ENCODE measurements at places on chromosomes 12 and 14.

DNA sequence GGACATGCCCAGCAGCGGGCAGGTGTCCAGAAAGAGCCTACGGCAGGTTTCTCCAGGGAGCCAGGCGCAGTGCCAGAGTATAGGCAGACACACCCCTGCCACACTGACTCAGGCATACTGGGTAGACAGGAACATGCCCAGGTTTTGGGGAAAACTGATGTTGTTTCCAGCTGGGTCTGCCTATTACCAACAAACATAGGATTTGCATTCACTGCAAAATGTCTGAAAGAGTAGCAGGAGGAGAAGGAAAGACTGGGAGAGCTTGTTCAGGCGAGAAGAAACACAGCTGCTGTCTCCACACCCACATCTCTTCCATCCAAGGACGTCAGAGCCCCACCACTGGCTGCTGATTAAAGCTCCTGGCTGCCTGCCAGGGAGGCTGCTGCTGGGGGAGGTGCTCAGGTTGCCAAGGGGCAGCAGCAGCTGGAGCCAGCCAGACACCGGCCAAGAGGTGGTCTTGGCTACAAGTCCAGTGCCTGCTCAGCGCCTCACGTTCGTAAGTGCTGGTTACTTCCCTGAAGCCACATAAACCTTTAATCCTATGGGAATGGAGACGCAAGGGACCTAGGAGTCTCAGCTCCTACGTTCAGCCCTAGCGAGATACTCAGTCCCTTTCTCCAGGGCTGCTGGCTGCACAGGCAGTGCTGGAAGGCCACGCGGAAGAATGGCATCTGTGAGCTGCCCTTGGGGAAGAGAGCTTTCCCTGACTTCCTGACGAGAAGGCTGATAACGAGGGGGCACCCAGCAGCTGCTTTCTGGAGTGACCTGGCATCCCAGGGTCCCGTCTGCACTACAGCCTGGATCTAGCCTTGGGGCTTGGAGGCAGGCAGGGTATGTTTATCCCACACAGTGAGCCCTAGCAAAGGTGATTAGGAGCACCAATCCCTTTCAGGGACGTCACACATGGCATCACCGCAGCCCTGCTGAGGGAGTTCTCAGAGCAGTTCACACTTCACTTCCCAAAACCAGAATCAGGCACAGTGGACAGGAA is 58.1 kb downstream of the PLEKHG3 start:
- peak; percentile 8 for DNase-seq

DNA sequence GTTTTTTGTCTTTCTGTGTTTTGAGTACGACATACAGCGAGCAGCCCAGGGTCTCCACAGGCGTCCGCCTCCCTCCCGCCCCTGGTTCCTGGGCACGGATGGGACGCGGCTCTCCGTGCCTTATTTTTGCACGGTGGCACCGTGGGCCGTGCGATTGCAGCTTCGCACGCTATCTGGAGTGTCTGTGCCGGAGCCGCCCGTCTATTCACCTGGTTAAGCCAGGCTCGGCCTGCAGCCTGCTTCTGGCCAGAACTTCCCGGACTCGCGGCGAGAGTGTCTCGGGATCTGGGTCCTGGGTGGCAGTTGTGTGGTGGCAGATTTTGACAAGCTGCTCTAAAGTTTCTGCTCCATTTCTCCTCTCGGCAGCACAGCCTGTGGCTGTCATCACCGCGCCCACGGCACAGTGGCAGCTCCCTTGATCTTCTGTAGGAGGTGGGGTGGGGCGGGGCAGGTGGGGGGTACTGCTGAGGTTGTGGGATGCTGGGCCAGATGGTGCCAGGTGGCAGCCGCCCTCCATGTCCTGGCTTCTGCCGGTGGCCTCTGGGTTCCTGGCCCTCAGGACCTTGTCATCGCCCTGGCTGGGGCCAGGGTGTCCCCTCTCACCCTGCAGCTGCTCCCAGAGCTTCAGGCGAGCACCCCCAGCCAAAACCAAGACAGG is 2.9 kb downstream of the MMP17 start:
- no peak for DNase-seq

- DNase-seq = no peak
Observed at GRCh38 chr12:96237035-96237434, 42.9 kb downstream of the ELK3 start.

- no peak for DNase-seq
Observed at GRCh38 chr12:65962921-65963861, 138.9 kb downstream of the HMGA2 start.

DNA sequence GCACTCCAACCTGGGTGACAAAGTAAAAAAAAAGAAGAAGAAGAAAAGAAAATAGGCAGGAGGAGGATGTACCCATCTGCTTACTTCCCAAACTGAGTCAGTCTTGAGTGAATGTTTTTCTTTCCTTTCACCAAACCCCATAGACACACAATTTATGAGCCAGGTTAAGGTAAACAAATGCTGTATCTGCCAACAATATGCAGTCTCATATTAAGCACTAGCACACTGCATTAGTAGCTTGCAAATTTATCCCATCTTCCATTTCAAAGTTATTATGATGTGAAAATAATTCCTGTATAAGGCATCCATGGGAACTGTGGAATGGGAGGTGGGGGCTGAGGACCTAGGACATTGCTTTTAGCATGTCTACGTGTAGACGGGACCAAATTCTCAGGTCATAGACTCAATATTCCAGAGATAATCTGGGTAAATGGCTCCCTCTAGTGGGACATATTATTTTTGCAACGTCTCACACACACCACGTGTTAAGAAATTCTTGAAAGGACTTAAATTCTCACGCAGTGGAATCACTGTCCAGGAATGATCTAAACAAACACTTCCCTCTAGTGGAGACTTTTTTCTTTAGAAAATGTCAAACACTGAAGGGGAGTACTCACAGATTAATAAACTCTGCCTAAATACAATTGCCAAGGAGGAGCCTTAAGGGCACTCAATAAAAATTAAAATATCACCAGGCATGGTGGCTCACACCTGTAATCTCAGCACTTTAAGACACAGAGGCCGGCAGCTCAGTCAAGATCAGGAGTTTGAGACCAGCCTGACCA is 17.1 kb upstream of the OR10P1 start:
- DNase-seq = no peak

GRCh38 chr12:96236221-96236822 is 42.1 kb downstream of the ELK3 start:
- DNase-seq = no peak

- no peak for DNase-seq
Observed at GRCh38 chr12:102740141-102740955, 176.7 kb downstream of the PAH start.

DNA sequence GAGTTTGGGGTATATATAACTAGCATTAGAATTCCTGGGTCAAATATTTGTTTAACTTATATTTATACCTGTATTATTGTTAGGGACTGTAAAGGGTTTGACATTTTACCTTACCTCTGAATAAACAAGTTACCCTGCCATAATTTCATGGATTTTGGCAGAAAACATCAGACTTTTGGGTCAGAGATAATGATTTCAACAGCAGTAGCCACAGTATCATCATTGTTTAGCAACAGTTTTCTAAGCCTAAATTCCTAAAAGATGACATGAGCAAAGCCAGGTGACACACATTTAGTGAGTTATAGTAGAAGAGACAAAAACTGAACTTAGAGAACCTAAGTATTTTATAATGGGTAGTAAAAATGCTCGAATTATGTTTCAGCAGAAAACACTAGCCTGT is 954.4 kb downstream of the TRHDE start:
- no peak for DNase-seq

- no peak for DNase-seq
Observed at GRCh38 chr14:60221457-60221856, 27.6 kb upstream of the PPM1A start.

GRCh38 chr14:28102814-28103213 is 663.8 kb upstream of the FOXG1 start:
- no peak for DNase-seq

- DNase-seq = no peak
Observed at GRCh38 chr12:23361971-23362370, 587.5 kb downstream of the SOX5 start.

- no peak for DNase-seq
Observed at GRCh38 chr14:33165144-33165925, 226.7 kb downstream of the NPAS3 start.

DNA sequence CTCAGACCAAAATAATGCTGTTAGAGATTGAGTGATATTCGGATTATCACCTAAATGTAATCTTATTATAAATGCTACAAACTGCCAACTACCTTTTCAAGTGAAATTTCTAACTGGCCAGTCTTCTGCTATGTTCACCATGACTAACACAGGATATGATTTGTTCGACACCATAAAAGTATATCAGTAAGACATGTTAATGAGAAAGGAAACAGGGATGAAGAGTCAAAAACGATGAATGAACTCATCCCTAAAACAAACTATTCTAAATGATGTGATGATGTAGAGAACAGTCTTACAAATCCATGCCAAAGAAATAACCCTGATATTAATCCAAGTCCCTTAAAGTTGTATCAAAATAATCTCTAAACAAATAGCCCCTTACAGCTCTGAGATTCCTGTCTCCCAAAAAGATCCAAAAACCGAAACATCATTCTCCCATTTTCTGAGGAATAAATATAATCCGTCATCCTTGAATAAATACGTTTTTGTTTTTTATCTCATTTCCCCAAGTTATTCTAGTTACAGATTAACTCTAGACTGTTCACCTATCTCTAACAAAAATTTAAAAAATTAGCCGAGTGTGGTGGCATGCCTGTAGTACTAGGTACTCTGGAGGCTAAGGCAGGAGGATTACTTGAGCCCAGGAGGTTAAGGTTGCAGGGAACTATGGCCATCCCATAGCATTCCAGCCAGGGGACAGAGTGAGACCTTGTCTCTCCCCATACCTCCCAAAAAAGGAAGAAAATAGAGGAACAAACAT is 9.1 kb downstream of the SCAF11 start:
- no peak for DNase-seq

- no peak for DNase-seq
Observed at GRCh38 chr14:56224229-56224628, 106.0 kb downstream of the PELI2 start.

DNA sequence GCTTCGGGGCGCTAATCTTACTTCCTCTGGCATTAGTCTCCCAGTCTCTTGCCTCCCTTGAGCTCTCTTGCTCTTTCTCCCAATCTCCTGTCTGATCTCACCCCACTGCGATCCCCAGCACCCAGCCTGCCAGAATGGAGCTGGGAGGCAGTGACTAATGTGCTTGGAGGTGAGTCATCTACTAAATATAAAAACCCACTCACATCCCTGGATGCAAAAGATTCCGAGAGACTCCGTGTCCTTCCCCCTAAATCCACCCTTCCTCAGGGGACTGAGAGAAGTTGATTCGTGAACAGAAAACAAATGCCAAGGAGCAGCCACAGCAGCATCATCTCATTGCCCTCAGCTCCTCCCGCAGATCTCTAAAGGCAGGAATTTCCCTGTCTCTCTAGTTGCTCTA is 45.7 kb upstream of the KCNA5 start:
- DNase-seq = no peak

DNA sequence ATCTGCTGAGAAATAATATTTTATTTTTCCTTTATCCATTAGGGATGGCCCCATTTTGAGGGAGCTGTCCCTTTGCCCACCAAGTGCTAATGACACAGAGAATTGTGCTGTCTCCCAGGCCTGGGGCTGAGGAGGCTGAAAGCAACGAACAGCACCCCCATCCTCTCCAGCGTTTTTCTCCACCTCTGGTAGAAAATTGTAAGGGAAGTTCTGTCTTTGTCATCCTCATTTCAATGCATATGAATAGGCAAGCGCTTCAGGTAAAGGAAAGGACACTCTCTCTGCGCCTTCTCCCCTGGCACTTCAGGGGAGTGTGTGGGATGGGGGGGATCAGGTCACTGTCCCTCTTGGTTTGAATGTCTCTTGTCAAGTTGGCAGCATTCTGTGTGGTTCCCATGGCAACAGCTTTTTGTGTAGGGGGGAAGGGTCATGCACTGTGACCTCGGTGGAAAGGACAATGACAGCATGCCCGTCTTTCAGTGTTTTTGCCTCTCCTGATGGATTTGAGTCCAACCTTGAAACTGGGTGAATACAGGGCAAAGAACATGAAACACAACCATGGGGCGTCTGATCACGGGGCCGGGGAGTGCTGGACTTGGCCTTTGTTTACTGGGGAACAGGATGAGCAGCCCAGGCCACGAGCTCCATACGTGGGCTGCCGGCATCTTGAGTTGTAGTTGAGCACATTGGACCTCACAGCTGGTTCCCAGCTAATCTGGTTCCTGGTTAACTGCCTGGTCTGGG is 230.2 kb downstream of the VRK1 start:
- no peak for DNase-seq

- no peak for DNase-seq
Observed at GRCh38 chr14:103450416-103450815, 65.2 kb downstream of the MARK3 start.

GRCh38 chr14:33184587-33184986 is 245.9 kb downstream of the NPAS3 start:
- DNase-seq = no peak

DNA sequence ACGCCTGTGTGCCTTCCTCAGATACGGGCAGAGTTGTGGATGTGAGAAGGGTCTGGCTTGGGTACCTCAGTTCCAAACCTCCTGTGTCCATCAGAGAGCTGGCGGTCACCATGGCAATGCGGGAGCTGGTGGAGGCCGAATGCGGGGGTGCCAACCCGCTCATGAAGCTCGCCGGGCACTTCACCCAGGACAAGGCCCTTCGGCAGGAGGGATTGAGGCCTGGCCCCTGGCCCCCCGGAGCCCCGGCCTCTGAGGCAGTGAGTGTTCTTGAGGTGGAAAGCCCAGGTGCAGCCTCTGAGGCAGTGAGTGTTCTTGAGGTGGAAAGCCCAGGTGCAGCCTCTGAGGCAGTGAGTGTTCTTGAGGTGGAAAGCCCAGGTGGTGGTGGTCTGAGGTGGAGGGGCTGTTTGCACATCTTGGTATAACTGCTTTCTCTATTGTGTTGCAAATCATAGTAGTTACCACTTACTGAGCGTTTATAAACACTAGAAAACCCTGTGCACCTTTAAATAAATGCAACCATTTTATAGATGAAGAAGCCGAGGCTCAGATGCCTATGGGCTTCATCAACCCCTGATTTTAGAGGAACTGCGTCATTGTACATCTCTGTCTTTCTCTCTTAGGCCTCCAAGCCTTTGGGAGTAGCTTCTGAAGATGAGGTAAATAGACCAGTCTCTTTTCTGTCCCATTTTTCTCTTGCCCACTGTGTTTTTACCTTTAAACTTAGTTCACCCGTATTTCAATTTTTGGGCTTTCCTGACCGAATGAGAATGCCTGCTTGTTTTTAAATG is 976 bp downstream of the PEX5 start:
- DNase-seq = no peak

GRCh38 chr12:42070036-42070435 is 74.6 kb downstream of the GXYLT1 start:
- DNase-seq = no peak

- DNase-seq = no peak
Observed at GRCh38 chr12:116241157-116241759, 36.2 kb downstream of the MED13L start.

DNA sequence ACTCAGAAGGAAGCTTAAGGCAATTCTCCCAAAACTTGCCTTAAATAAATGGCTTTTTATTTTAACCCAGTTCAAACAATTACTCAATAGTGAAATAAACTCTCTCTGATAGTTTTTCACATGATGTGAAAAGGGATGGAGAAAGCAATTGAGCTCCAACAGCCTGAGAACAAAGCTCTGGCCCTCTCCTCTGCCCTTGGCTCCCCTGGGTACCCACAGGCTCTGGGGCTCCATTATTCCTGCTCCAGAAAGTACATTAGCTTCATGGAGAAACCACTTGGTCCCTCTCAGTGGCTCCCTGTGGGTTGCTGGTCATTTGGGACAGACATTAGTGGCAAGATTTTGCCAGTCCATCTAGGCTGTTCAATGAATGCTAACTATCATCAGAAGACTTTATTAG is 242.8 kb downstream of the ATP23 start:
- DNase-seq = no peak
